T-helper 17 cell (primary cell): ENCODE measurements at places on chromosomes 6 and 20. TPM values are rescaled to one million over a fixed set of nuclear protein-coding genes. Genes with fewer than 3 reads are reported as not detected.

BEND3 gene
- total RNA-seq, result 1.7 TPM

FKBP1C gene
- not detected for total RNA-seq

DNAH8 gene
- 0.05 TPM for total RNA-seq

PI16 gene
- total RNA-seq, result 14.5 TPM

SLC23A2 gene
- total RNA-seq, result 24.4 TPM

NHLRC1 gene
- 0.13 TPM for total RNA-seq

BFSP1 gene
- 0.21 TPM for total RNA-seq

DNA sequence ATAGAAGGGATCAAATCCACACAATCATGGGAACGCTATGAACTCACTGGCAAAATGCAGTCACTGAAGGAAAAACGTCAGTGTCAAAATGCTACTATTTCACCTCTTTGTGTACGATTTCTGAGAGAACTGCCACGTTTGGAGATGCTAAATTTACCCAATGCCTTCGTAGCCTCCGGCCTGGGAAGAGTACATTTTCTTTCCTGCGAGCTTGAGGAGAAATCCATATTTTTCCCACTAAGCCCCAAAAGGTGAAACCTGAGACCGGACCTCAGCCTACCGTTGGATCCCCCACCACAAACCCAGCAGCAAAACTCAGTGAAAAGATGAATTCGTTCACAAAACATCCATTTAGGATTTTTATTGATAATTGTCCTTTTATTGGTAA, 131.7 kb downstream of the GPX5 start:
- DNase-seq, result no peak
- H3K4me1 ChIP-seq, result peaks cover 9% of the 10 kb centered on the region
- peaks cover 63% of the 10 kb centered on the region for H3K27me3 ChIP-seq
- no peak overlapping the region for H3K4me3 ChIP-seq

- no peak overlapping the region for H3K27ac ChIP-seq
- H3K36me3 ChIP-seq, result no peaks in the 10 kb centered on the region
- H3K4me3 ChIP-seq, result no peak overlapping the region
- H3K27me3 ChIP-seq, result peaks cover 19% of the 10 kb centered on the region
Observed at GRCh38 chr20:51955756-51956155, 153.4 kb upstream of the SALL4 start.

DNA sequence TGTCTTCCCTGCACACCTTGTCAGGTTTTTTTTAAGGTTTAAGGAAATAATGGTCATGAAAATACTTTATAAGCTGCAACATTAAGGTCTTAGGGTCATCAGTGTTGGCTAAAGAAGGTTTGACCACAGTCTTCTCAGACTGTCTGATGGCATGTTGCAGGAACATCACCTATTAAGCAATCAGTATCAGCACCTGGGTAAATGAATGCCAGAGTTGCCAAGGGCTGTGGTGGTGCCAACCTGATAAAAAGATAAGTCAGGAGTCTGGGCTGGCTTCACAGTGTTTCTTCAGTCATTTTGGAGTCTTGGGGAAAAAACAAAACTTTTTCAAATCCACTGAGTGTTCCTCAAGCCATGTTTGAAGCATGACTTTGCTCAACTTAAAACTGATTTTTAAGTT, 61.5 kb upstream of the VSTM2L start:
- no peak overlapping the region for H3K27ac ChIP-seq
- H3K4me3 ChIP-seq, result no peak overlapping the region
- no peaks in the 10 kb centered on the region for H3K27me3 ChIP-seq
- DNase-seq, result no peak
- peaks cover 10% of the 10 kb centered on the region for H3K36me3 ChIP-seq

- no peaks in the 10 kb centered on the region for H3K27me3 ChIP-seq
- H3K36me3 ChIP-seq, result no peaks in the 10 kb centered on the region
- H3K27ac ChIP-seq, result no peak overlapping the region
Observed at GRCh38 chr6:21898107-21898796, 304.7 kb downstream of the SOX4 start.

DNA sequence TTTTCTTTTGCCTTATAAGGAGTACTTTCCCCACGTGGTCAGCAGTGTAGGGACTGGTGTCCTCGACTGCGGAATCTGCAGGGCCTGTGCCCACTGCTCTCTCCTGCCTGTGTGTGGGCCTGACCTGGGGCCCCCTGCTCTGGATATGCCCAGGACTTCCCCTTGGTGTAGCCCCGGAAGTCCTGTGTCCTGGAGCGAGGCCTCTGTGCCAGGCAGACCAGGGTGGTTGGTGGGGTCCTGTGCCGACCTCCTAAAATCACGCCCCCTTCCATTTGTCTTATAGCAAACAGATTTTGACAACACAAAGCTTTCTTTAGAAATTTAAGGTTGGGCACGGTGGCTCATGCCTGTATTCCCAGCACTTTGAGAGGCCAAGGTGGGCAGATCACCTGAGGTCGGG, 64.2 kb downstream of the DLL1 start:
- no peak overlapping the region for H3K27ac ChIP-seq
- no peak overlapping the region for H3K4me3 ChIP-seq
- H3K27me3 ChIP-seq, result peaks cover 3% of the 10 kb centered on the region
- H3K36me3 ChIP-seq, result no peaks in the 10 kb centered on the region

DNA sequence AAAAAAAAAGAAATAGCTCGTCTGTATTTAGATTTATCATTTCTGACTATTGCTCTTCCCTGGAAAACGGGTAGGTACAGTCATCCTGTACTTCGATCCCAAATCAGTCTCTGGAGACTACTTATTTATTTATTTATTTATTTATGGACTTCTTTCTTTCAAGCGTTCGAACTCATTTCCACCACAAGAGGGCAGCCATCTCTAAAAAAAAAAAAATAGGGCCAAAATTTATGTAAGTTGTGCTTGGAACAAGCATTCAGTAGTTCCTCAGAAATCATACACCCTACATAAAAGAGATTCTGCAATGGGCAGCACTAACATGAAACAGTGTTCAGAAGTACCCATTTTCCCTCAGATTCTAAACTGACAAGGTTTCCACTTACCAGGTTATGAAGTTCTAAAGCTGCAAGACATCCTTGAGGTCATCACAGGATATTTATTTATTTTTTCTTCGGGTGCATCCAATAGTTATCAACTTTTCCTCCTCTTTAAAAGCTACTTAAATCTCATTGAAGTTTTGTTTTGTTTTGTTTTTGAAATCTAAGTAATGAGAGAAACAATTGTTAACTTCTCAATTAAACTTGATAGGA, 1.9 kb upstream of the BMP2 start:
- H3K36me3 ChIP-seq, result no peaks in the 10 kb centered on the region
- no peak overlapping the region for H3K27ac ChIP-seq
- peaks cover 40% of the 10 kb centered on the region for H3K27me3 ChIP-seq
- H3K4me3 ChIP-seq, result no peak overlapping the region
- DNase-seq, result no peak

DNA sequence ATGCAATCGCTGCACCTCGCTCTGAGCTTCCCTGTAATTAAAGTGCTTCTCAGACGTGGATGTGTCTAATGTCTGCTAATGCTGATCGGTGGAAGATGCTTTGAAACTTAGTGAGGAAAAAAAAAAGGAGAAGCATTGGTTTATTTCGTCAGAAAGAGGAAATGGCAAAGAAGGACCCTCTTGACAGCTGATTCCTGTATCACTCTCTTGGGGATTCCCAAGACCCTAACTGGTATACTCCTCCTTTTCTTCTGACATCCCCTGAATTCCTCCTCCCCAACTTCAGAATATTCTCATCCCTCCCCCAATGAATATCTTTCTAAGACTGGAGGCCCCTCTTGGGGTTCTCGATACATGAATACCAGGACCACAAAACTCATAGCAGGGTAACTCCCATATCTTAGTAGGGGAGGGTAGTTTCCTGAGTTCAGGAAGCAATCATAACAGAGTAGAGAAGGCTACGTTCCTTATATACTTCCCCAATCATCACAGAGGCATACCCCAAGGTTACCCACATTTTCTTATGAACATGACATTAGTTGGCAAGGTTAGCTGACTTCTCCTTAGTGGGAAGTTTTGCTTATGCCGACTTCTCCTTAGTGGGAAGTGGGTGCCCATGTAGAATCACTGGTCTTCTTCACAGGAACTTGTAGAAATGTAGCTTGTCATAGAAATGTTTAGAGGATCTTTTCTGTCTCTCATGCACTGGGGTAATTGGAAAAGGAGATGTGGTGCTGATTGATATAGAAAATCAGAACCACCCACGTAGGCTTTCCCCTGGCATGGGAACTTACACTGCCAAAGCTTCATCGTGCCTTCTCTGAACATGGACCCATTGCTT, 63.8 kb upstream of the ATXN1 start:
- no peak overlapping the region for H3K4me3 ChIP-seq
- H3K27me3 ChIP-seq, result peaks cover 22% of the 10 kb centered on the region
- H3K27ac ChIP-seq, result no peak overlapping the region
- peaks cover 2% of the 10 kb centered on the region for H3K4me1 ChIP-seq

DNA sequence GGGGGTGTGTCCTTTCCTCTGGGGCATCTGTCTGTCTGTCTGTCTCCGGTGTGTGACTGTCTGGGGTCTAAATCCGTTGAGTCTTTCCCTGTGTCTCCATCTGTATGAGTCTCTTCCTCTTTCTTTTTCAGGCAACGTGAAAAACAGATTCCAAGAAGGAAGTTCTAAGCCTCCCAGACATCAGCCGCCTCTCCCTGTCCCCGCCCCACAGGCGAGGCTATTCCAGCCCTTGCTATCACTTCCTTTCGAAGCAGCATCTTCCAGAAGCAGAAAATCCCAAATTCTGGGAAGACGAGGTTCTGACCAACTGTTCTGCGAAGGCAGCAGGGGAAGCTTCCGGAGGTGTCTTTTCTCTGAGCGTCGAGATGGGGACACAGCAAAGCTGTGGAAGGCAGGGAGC, 34.0 kb downstream of the PMEPA1 start:
- H3K27ac ChIP-seq, result no peak overlapping the region
- no peak for DNase-seq
- H3K4me3 ChIP-seq, result no peak overlapping the region
- H3K36me3 ChIP-seq, result peaks cover 2% of the 10 kb centered on the region
- peaks cover 16% of the 10 kb centered on the region for H3K4me1 ChIP-seq
- H3K27me3 ChIP-seq, result peaks cover 33% of the 10 kb centered on the region

GRCh38 chr20:59007665-59008511, 834 bp upstream of the CTSZ start:
- no peaks in the 10 kb centered on the region for H3K27me3 ChIP-seq
- H3K27ac ChIP-seq, result no peak overlapping the region
- DNase-seq, result no peak
- H3K36me3 ChIP-seq, result no peaks in the 10 kb centered on the region

DNA sequence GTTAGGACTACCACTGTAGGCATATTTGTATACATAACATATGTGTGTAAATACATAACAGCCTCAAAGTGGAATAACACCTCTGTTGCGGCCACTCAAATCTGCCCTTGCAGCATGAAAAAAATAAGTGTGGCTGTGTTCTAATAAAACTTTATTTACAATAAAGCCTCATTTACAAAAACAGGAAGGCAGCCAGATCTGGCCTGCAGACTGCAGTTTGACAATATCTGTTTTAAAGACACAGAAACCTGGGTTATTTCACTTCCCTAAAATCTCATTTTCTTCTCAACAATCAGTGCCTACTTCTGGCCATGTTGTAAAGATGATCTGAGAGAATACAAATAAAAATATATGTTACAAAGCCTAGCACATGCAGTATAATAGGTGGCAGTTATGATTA, 53.9 kb upstream of the SCML4 start:
- H3K36me3 ChIP-seq, result peaks cover 13% of the 10 kb centered on the region
- H3K27ac ChIP-seq, result no peak overlapping the region
- H3K27me3 ChIP-seq, result no peaks in the 10 kb centered on the region
- DNase-seq, result no peak

DNA sequence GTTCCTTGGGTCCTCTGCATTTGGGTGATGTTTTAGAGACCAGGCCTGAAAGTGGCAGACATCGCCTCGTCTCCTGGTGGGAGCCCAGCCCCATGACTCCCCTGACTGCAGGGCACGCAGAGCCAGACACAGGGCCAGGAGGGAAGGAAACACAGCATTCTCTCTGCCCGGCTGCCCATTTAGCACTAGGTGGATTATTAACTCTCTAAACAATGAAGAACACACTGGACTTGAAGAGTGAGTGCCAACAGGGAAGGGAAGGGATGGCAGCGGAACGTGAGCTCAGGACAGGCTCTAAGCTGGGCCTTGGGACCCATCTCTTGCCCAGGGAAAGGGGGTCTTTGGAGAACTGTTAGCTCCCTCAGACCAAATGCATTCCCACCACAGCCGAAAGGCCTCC, 80.4 kb downstream of the TBXT start:
- H3K36me3 ChIP-seq, result no peaks in the 10 kb centered on the region
- no peak overlapping the region for H3K27ac ChIP-seq
- no peaks in the 10 kb centered on the region for H3K27me3 ChIP-seq

DNA sequence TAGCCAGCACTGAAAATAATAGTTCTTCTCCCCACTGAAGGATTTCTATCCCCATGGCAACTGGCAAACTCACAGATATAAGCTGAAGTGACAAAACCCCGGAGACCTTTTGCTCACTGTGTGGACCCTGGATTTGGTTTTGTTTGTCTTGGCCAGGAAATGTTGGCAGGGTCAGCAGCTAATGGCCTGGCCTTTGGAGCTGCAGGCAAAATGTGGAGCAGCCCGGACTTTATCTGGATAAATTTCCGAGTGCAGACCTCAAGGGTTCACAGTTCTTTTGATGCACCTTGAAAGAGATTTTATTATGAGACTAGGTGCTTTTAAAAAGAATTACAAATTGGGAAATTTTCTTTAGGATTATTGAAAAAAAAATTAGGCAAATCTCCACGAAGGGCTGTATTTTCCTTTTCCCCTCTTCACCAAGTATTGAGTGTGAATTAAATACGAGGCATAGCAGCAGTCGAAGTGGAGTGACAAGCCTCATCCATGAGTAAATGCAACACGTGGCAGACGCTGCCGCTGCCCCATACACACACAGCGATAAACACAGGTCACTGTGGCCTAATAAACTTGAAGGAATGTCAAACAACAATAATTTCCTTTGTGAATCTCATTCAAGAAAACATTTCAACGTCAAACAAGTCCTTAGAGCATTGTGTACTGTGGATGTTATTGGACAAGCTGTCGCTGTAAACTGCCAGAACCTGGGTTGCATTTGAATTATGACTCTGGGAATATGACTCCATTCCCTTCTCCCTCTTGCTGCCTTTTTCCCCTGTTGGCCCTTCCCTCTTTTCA, 35.1 kb upstream of the CCN6 start:
- peaks cover 2% of the 10 kb centered on the region for H3K36me3 ChIP-seq
- no peaks in the 10 kb centered on the region for H3K27me3 ChIP-seq
- no peak for DNase-seq
- peaks cover 26% of the 10 kb centered on the region for H3K4me1 ChIP-seq
